Immature natural killer cell (primary cell): ENCODE measurements at places on chromosomes 1 and 21. TPM values are rescaled to one million over a fixed set of nuclear protein-coding genes. Genes with fewer than 3 reads are reported as not detected.

Gene REN
- not detected for polyA plus RNA-seq

Gene LCE2A
- polyA plus RNA-seq: not detected

Gene NFASC
- polyA plus RNA-seq: not detected

Gene GBP4
- polyA plus RNA-seq: 75.5 TPM

Gene FALEC
- not detected for polyA plus RNA-seq

Gene DCST2
- polyA plus RNA-seq: not detected

Gene LYPD8
- not detected for polyA plus RNA-seq
